ENCODE measurements at places on chromosomes 11 and 22. TPM values are rescaled to one million over a fixed set of nuclear protein-coding genes. Genes with fewer than 3 reads are reported as not detected.

Gene LRRC55
- not detected for total RNA-seq

Gene RGL4
- 1.2 TPM for total RNA-seq

Gene OTOG
- total RNA-seq, result not detected

Gene APLNR
- total RNA-seq, result 1.2 TPM

Gene DEUP1
- not detected for total RNA-seq

Gene SLC7A4
- total RNA-seq, result 1.5 TPM

Gene ELF5
- total RNA-seq, result 10.7 TPM

Gene STT3A
- 131 TPM for total RNA-seq

Gene PDGFD
- total RNA-seq, result 5.0 TPM

Gene KRTAP5-1
- not detected for total RNA-seq

Gene APOL5
- not detected for total RNA-seq

DNA sequence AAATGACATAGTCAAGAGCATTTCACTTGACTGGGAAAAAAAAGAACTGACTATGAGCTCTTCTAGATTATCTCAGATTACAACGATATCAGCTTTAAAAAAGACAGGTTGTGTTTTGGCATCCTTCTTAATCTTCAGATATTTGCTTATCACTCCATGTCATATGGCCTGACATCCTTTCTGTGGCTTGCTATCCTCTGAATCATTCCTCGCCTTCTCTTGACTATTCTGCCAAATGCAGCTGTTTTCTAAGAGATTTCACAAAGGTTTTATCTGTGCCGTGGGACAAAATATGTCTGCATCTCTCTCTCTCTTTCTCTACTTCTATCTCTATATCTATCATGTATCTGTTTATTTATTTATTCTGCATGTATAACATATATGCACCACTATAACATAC, 746.1 kb downstream of the CNTN5 start:
- no peaks in the 10 kb centered on the region for H3K27me3 ChIP-seq
- H3K4me1 ChIP-seq, result no peaks in the 10 kb centered on the region
- no peak for DNase-seq
- H3K36me3 ChIP-seq, result no peaks in the 10 kb centered on the region
- H3K27ac ChIP-seq, result no peak overlapping the region

- H3K27ac ChIP-seq, result peak within 1 kb of the TSS; percentile 68
- peak within 1 kb of the TSS; percentile 78 for H3K4me3 ChIP-seq
- peaks cover 40% of the 10 kb centered on the region for H3K4me1 ChIP-seq
- no peaks in the 10 kb centered on the region for H3K27me3 ChIP-seq
- H3K36me3 ChIP-seq, result no peaks in the 10 kb centered on the region
Measured at GRCh38 chr11:3165152-3165705, at the start of gene OSBPL5. TSS of gene OSBPL5 (minus strand) at chr11:3165310. CDS start at chr11:3129148, 36,162 bp downstream.

DNA sequence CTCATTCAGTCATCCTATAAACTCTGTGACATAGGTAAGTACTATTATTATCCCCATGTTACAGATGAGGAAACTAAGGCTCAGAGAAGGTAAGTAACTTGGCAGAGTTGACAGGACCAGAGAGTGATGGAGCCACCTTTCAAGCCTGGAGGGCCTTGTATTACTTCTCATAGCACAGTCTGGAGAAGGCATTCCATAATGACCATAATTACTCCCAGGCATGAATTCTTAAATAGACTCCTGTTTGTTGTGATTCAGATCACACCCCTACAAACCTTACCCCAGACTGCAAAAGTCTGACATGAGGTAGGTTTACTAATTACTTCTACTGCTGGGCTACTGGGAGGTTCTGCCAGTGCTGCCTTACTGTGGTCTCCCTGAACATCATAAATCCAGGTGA, 77.0 kb downstream of the CD44 start:
- no peaks in the 10 kb centered on the region for H3K27me3 ChIP-seq
- H3K4me1 ChIP-seq, result peaks cover 8% of the 10 kb centered on the region
- H3K27ac ChIP-seq, result no peak overlapping the region
- no peak for DNase-seq

GRCh38 chr11:40314327-40314726, 1145.1 kb downstream of the LRRC4C start:
- H3K4me1 ChIP-seq, result no peaks in the 10 kb centered on the region
- no peak for DNase-seq
- no peak overlapping the region for H3K4me3 ChIP-seq
- no peaks in the 10 kb centered on the region for H3K27me3 ChIP-seq

DNA sequence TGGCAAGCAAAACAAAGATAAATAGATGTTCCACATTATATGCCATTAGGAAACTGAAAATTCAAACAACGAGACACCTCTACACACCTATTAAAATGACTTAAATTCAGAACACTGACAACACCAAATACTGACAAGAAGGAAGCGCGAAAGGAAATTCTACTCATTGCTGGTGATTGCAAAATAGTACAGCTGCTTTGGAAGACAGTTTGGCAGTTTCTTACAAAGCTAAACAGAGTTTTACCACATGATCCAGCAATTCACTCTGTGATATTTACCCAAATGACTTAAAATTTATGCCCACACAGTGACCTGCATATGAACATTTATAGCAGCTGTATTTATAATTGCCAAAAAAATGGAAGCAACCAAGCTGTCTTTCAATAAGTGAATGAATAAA, 232.6 kb downstream of the CASP12 start:
- H3K27me3 ChIP-seq, result no peaks in the 10 kb centered on the region
- H3K4me3 ChIP-seq, result no peak overlapping the region
- H3K36me3 ChIP-seq, result no peaks in the 10 kb centered on the region
- no peaks in the 10 kb centered on the region for H3K4me1 ChIP-seq
- no peak for DNase-seq

GRCh38 chr11:128530118-128531074, 57.0 kb downstream of the ETS1 start:
- H3K27ac ChIP-seq, result no peak overlapping the region
- peaks cover 2% of the 10 kb centered on the region for H3K4me1 ChIP-seq
- no peak overlapping the region for H3K4me3 ChIP-seq
- H3K36me3 ChIP-seq, result no peaks in the 10 kb centered on the region
- H3K27me3 ChIP-seq, result no peaks in the 10 kb centered on the region

DNA sequence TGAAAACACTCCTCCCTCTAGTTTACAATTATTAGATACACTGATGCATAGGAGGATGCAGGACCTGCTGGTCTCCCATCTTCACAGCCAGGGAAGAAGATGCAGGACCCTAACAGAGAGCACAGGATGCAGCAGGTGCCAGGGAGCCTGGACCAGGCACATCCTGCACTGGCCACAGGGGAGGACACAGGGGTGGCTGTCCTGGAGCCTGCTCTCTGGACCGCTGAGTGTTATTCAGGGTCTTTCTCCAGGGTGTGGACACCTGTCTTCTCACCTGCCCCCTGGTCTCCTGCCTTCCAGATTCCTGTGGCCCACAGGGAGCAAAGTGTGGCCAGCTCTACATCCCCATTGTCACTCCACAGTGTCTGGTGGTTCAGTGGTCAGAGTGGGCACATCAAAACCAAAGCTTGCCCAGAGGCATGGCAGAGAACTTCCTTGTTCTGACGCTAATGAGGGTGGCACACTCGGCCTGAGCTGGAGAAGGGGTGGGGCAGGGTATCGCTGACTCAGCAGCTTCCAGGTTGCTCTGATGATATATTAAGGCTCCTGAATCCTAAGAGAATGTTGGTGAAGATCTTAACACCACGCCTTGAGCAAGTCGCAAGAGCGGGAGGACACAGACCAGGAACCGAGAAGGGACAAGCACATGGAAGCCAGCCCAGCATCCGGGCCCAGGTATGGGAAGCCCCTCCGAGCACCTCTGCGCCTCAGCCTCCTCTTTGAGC, at the start of gene APOBEC3A:
Gene APOBEC3A (plus strand): TSS at position 564 of the 725 bp plus-strand sequence. CDS start 83 bp downstream, at position 647.
- no peak within 1 kb of the TSS for H3K4me3 ChIP-seq
- H3K27ac ChIP-seq, result no peak within 1 kb of the TSS
- H3K27me3 ChIP-seq, result no peaks in the 10 kb centered on the region
- peaks cover 3% of the 10 kb centered on the region for H3K4me1 ChIP-seq
- no peaks in the 10 kb centered on the region for H3K36me3 ChIP-seq

GRCh38 chr11:134522782-134523570, 110.9 kb upstream of the B3GAT1 start:
- H3K4me1 ChIP-seq, result no peaks in the 10 kb centered on the region
- H3K36me3 ChIP-seq, result no peaks in the 10 kb centered on the region

- peak; percentile 96 for DNase-seq
- H3K27me3 ChIP-seq, result no peaks in the 10 kb centered on the region
- no peak overlapping the region for H3K4me3 ChIP-seq
- H3K4me1 ChIP-seq, result peaks cover 26% of the 10 kb centered on the region
- H3K36me3 ChIP-seq, result no peaks in the 10 kb centered on the region
Measured at GRCh38 chr11:2888266-2888968, 2.8 kb upstream of the CDKN1C start.

GRCh38 chr11:118812485-118812884, 21.5 kb upstream of the DDX6 start:
- no peaks in the 10 kb centered on the region for H3K27me3 ChIP-seq
- DNase-seq, result no peak
- no peaks in the 10 kb centered on the region for H3K4me1 ChIP-seq

GRCh38 chr11:118917481-118918127, 8.1 kb downstream of the BCL9L start:
- H3K27ac ChIP-seq, result peak overlapping the region; percentile 86
- no peaks in the 10 kb centered on the region for H3K36me3 ChIP-seq

DNA sequence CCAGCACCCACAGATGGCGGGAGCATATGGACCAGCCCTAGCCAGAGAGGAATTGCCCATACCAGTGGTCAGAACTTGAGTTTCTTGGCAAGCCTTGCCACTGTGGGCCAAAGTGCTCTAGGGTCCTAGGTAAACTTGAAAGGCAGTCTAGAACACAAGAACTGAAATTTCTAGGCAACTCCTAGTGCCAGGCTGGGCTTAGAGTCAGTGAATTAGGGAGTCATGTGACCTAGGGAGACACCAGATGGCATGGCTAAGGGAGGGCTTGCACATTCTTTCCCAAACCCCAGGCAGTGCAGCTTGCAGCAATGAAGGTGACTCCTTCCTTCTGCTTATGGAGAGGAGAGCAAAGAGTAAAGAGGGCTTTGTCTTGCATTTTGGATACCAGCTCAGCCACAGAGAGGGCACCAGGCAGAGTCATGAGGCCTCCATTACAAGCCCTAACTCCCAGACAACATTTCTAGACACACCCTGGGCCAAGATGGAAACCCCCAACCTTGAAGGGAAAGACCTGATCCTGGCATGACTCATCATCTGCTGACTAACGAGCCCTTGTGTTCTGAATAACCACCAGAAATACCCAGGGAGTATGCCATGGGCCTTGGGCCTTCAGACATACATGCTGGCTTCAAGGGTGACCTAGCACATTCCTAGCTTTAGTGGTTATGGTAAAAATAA, 19.2 kb upstream of the OR56A3 start:
- no peak overlapping the region for H3K27ac ChIP-seq
- H3K27me3 ChIP-seq, result no peaks in the 10 kb centered on the region
- no peak overlapping the region for H3K4me3 ChIP-seq
- H3K4me1 ChIP-seq, result no peaks in the 10 kb centered on the region

DNA sequence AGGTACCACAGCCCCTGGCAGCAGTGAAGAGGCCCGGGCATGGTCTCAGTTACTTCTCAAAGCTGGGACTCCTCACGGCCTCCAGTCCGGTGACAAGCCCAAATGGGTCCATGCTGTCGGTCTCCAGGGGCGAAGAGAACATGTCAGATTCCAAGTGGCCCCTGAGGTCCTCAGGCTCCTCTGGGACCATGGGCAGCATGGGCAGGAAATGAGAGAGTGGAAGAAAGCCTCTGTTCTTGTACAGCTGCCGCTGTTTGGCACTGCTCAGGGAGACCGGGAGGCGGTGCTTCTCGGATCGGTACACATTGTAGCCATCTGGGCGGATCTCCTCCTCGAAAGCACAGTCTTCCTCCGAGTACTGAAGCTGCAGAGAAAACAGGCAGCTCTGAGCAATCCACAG, 4.6 kb downstream of the FGF19 start:
- H3K4me1 ChIP-seq, result peaks cover 16% of the 10 kb centered on the region
- H3K36me3 ChIP-seq, result no peaks in the 10 kb centered on the region
- H3K4me3 ChIP-seq, result no peak overlapping the region

GRCh38 chr11:75802913-75803820, 11.8 kb upstream of the UVRAG start:
- DNase-seq, result no peak

GRCh38 chr11:85787168-85787567, 23.8 kb downstream of the SYTL2 start:
- DNase-seq, result no peak
- no peak overlapping the region for H3K27ac ChIP-seq
- H3K4me3 ChIP-seq, result no peak overlapping the region
- no peaks in the 10 kb centered on the region for H3K36me3 ChIP-seq
- no peaks in the 10 kb centered on the region for H3K27me3 ChIP-seq

GRCh38 chr22:46140989-46141928, 9.1 kb upstream of the PPARA start:
- H3K4me3 ChIP-seq, result no peak overlapping the region
- no peak for DNase-seq
- H3K27me3 ChIP-seq, result no peaks in the 10 kb centered on the region
- H3K4me1 ChIP-seq, result peaks cover 3% of the 10 kb centered on the region
- no peaks in the 10 kb centered on the region for H3K36me3 ChIP-seq

DNA sequence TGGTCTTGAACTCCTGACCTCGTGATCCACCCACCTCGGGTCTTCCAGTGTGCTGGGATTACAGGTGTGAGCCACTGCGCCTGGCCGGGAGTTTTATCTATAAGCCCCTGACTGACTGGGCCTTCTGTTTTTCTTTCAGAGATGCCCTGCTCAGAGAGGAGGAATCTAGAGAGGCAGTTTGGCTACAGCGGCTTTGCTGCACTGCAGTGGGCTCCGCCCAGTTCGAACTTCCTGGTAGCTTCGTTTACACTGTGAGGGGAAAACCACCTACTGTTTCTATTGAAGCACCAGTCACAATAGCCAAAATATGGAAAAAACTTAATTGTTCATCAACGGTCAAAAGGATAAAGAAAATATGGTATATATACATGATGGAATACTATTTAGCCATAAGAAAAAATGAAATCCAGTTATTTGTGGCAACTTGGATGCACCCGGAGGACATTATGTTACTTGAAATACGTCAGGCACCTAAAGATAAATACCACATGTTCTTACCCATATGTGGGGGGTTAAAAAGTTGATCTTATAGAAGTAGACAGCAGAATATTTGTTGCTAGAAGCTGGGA, 31.9 kb upstream of the FAM181B start:
- H3K4me3 ChIP-seq, result no peak overlapping the region
- no peaks in the 10 kb centered on the region for H3K36me3 ChIP-seq
- H3K27ac ChIP-seq, result no peak overlapping the region
- no peak for DNase-seq
- peaks cover 5% of the 10 kb centered on the region for H3K27me3 ChIP-seq

- no peak overlapping the region for H3K4me3 ChIP-seq
- no peak overlapping the region for H3K27ac ChIP-seq
- H3K4me1 ChIP-seq, result no peaks in the 10 kb centered on the region
Measured at GRCh38 chr11:21630934-21631478, 561.9 kb upstream of the ANO5 start.

Data from upper lobe of right lung (tissue), 1 donor.